ENCODE measurements at places on chromosomes 13 and 19.

- no peak for DNase-seq
Measured at GRCh38 chr19:5707576-5708575, 12.1 kb downstream of the LONP1 start.

- no peak for DNase-seq
Measured at GRCh38 chr19:10431254-10431942, 11.1 kb downstream of the PDE4A start.

DNA sequence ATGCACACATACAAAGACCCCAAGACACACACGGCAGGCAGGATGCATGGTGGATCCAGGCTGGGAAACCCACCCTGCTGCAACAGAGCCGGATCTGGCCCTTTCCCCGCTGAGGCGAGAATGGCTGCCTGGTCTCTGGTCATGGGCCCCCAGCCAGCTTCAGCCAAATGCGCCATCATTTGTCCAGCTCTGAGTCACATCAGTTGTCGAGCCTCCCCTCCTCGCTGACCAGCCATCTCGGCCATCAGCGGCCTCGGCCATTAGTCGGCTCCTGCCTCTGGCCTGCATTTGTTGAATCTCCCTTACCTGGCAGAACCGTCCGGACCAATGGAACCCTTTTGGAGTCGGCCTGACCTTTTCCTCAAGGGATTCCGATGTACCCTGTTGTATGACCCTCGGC is 38.5 kb upstream of the POU2F2 start:
- DNase-seq = no peak

DNA sequence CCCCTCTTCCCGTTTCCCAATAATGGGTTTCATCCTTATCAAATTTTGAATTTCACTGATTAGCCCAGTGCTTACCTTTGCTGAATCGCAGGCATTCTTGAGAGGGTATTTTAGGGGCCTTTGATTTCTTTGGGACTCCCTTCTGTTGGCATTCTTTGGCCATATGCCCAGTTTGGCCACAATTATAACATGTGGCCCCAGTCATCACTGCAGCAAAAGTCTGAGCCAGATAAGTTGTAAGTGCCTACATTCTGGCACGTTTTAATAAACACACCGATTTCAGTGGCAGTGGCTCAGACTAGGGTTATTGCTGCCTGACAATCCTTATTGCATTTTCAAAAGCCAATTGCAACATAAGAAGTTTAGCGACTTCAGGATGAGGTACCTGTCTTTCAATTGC is 41.4 kb downstream of the ZNF726 start:
- no peak for DNase-seq

DNA sequence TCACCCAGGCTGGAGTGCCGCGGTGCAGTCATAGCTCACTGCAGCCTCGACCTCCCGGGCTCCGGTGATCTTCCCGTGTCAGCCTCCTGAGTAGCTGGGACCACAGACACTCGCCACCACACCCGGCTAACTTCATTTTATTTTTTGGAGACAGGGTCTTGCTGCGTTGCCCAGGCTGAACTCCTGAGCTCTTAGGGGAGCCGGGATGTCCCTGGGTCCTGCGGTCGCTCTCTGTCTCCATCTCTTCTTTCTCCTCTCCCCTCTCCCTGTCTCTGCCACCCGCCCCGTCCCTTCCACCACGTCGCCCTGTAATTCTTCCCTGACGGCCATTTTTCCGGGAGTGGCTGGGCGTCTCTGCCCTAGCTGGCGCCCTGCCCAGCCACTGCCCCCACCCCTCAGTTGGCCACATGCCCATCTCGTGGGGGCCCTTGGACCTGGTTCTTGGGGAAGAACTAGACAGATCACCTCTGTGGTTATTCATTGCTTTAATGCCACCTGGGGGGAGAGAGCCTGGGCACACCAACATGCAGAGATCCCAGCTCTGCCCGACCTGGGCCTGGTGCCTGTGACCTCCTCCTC is 18.9 kb downstream of the ARID3A start:
- DNase-seq = no peak

DNA sequence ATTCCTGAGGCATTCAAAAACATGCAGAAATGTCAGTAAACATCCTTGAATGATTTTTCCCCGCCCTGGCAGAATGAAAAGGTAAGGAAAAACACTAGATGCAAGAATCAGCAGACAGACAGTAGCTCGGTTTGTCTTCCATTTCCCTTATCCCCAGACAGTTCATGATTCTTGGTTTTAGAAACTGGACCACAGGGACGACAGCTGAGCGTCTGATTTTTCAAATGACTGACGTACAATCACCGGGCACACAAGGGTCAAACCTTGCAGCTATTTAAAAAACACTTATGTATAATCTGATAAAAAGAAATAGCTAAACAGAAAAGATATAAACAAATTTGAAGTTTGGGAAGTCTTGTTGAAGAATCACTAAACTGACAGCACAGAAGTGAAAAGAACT is 47.1 kb downstream of the DCLK1 start:
- DNase-seq = no peak

All from HTR-8/SVneo (cell line).